ENCODE measurements at places on chromosomes 11 and 22. TPM values are rescaled to one million over a fixed set of nuclear protein-coding genes. Genes with fewer than 3 reads are reported as not detected.

PANX3 gene
- not detected for total RNA-seq

OR52L1 gene
- 0.32 TPM for total RNA-seq

SPON1 gene
- total RNA-seq, result 1.0 TPM

PRDX5 gene
- total RNA-seq, result 71.7 TPM

BIRC3 gene
- total RNA-seq, result 114 TPM

NLRP6 gene
- 6.7 TPM for total RNA-seq

FGF3 gene
- not detected for total RNA-seq
